ENCODE measurements at places on chromosomes 16 and 17.

DNA sequence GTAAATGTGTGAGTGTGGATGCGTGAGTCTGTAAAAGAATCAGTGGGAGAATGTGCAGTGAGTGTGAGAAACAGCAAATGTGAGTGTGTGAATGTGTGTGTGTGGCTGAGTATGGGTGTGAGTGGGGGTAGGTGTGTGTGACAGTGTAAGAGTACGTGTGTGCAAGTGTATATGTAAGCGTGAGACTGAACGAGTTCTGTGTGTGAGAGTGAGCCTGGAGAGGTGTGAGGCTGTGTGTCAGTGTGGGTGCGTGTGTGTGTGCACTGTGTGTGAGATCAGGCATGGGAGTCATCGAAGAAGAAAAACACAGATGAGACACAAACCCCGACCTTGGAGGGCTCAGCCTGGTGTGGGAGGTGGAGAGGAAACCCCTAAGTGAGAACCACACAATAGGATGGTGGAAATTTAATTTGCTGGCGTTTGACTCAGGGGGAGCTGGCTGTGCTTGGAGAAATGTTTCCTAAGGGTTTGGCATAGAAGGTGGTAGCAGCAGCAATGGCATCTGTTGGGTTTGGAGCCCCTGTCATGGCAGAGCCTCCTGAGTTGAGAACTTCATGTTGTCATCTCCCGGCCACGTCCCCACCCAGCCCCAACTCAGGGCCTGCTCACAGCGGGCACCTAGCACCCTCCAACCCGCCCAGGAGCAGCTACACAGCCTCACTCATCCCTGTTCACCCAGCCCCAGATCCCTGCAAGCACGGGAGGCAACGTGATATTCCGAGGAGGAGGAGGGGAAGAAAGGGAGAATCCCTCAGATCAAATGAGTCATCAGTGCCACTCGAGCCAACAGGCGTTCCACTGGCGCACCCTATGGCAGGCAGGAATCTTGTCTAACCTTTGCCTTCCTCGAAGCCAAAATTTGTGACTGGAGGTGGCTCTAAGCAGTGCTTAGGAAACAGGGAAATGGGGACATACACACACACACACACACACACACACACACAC, 14.3 kb upstream of the NUBP1 start:
- DNase-seq, result peak; percentile 35

DNA sequence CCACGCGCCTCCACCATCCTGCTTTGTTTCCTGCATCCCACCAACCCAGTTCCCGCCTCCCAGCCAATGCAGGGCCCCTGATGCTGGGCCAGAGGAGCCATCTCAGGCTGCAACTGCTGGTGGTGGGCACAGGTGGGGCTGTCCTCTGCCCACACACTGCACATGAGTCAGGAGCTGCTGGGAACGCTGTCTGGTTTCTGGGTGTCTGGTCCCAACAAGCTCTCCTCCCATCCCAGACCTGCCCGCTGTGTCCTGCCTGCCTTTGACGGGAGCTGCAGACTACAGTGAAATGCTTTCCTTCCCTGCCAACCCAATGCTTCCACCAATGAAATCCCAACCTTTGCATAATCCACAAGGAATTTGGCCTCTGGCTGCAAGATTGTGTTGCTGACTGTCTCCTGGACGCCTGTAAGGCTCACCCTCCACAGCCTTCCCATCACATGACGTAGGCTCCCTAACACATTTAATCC, 98.9 kb downstream of the N4BP1 start:
- no peak for DNase-seq

DNA sequence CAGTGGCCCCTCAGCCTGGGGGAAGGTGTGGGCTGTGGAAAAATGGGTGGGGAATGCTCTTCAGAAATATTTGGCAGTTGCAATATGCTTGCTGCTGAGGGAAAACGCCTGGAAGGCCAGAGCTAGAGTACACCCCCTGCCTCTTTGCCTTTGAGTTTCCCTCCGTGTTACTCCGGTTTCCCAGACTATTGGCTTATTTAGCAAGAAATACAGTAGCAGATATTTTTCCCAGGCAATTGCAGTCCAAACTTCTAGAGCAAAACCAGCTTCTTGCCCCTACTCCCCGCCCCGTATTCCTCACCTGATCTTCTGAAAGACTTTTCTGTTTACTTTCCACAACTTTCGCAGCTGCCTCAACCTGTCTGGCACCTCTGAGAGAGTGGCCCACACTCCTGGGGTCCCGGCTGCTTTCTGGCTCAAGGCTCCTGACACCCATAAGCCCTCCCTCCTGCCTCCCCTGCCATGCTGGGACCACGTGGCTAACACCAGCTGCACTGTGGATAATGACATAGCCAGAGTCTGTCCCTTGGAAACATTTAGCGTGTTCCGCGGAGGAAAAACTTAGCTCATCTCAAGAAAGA, 45.8 kb upstream of the HELZ start:
- DNase-seq, result no peak

- DNase-seq, result no peak
These were observed 240.3 kb downstream of the MAF start for GRCh38 chr16:79360267-79360666.

- no peak for DNase-seq
These were observed 24.6 kb downstream of the ARSG start for GRCh38 chr17:68315930-68316329.

DNA sequence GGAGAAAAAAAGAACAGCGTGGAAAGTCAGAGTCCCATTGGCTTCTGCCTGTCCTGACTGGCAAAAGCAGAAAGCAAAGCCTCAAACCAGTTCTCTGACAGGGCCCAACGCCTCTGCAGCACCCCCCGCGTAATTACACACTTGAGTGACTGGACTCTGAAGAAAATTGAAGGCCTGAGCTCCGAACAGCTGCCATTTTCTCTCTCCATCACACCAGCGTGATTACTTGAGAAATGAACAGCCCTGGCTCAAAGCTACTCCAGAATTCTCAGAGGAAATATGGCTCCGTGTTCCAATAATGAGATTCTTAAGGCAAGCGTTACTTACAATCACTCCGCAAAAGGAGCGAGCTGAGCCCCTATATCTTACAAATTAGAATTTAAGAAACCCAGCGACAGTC, 142.7 kb upstream of the C17orf78 start:
- no peak for DNase-seq

- DNase-seq, result no peak
These were observed 145.0 kb downstream of the SEC14L1 start for GRCh38 chr17:77285594-77286390.

GRCh38 chr17:40824015-40824832, 1.8 kb upstream of the KRT10 start:
- DNase-seq, result no peak

DNA sequence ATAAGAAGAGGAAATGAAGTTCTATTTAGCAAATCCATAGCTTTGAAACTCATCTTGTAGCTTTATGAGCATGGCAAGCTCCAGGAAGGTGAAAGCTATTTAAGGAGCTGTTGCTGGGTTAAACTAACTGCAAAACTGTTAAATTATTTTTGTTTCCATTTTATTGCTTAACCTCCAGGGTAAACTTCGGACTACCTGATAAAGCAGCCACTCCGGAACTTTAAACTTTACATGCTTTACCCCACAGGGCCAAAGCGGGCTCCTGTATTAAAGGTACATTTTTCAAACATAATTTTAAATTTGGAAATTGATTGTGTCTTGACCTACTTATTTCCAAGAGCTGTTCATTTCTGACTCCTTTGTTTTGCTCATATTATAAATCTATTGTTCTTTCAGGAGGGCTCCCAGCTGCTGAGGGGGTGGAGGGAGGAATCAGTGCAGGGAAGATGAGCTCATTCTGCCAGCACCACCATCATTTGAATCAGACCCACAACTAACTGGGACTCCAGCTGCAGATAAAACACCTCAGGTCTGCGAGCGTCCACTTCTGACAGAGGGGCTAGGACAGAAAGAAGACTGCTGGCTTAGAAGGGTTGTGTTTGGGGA, 157.9 kb downstream of the IRX3 start:
- DNase-seq, result no peak

GRCh38 chr16:65032387-65032786, 89.5 kb downstream of the CDH11 start:
- no peak for DNase-seq

DNA sequence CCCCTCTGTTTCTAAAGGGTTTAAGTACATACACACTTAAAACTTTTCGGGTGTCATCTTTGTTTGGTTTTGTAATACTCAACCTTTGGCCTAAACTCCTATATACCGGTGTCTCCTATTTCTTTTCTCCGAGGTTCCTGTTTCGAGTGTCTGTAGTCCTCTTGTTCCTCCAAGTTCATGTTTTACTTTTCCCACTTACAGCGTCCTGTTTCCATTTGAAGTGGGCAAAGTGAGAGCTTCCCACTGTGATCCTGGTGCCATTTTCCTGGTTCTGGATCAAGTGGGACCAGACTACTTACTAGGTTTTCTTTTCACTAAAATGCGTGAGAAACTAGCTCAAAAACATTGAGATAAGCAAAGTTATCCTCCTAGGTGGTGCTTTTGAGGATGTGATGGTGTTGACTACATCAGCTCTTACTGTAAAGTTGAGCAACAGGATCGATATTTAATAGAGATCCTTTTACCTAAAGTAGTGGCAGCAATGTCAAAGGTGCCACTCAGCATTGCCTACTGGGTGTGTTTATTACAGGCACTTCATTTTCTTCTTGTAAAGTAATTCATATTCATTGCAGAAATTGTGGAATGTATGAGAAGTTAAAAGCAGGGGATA, 1.3 kb downstream of the PSMD3 start:
- DNase-seq, result no peak

GRCh38 chr17:73589363-73589980, 54.8 kb downstream of the SDK2 start:
- no peak for DNase-seq

DNA sequence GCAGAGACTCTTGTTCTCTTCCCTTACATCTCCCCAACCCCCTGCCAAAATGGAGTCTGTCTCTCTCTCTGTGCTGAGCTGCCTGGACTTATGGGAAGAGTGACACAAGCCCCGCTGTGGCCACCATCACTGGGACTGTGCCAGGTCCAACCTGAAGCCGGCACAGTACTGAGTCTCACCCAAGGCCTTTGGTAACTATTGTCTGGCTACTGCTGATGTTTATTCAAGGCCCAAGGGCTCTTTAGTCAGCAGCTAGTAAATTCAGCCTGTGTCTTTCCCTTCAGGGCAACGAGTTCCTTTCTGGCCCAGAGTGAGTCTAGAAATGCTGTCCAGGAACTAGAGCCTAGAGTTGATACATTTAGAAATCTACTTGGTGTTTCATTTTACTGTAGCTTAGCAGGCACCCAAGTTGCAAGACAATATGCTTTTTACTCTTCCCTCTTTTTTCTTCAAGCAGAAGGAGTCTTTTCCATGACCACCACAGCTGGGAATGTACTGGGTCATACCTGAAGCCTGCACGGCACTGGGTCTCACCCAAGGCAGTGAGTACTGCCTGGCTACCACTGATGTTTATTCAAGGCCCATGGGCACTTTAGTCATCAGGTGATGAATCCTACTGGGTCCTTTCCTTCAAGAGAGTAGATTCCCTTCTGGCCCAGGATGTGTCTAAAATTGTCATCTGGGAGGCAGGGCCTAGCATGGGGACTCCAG, 17.7 kb downstream of the EFCAB5 start:
- DNase-seq, result no peak

- peak; percentile 91 for DNase-seq
These were observed 48.2 kb upstream of the CDC42EP4 start for GRCh38 chr17:73359987-73360410.

GRCh38 chr17:51731941-51732722, 426.4 kb downstream of the CA10 start:
- no peak for DNase-seq

DNA sequence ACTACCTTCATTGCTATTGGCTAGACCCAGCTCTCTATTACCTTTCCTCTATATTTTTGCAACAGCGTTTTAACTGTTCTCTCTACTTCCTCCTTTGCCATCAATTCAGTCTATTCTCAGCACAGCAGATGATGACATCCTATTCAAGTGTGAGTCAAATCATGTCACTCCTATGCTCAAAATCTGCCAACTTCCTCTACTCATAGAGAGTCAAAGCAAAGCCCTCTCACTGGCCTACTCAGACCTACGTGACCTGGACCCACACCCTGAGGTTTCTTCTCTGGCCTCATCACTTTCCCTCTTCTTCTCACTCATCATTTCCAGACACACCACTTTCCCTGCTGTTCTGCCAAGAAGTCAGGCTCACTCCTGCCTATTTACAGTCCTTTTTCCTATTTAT, 289.0 kb upstream of the AXIN2 start:
- no peak for DNase-seq

DNA sequence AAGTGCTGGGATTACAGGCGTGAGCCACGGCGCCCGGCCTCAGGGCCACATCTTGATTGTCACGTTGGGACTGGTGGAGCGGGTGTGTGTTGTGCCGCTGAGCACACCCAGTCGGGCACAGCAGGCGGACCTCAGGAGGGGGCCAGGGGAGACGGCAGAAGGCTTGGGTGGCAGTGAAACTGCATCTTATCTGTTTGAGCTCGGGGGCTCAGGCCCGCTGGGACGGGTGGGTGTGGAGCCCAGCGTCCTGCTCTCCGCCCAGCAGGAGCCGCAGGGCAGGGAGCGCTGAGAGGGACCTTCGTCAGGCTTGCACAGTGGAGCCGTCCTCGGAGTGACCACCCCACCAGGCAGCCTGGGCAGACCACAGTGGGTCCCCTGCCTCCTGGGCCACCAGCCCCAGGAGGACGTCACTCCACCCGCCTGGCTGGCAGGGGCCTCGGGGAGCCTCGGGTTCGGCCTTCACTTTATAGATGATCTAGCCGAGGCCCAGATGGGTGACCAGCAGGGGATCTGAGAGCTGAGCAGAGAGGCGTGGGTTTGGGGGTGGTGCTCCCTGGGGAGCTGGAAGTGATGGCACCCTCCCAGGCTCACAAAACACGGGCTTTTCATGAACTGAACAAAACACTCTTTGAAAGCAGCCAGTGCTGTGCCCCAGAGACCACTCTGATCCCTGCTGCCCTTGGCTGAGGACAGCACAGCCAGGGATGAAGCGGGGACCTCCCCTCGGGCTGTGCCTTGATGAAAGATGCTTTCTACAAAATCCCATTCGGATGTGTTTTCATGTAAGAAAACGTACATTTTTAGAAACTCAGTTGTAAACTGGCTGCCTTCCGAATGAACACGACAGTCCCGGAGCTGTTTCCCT, 181.1 kb downstream of the SEC14L1 start:
- DNase-seq, result no peak

DNA sequence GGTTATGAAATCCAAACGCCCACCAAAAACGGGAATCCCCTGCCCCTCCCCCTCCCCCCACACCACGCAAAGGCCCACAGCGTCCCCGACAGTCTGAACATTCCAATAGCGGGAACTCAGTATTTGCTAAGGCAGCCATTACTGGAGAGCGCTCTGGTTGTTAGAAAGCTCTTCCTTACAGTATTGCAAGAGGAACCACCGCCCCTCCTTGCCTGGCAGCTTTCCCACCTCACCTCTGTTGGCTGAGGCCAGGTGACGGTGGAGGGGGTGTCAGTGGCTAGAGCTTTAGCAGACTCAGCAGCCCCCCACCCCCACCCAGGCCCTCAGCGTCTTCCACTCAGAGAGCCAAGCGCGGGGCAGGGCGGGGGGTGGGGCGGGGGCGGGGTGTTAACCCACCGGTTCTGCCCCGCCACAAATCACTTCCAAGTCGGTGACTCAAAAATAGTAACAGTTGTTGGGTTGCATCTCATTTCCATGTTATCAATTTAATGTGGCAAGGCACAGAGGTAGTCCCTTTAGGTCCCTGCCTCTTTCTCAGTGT, 2.2 kb upstream of the PLEKHH3 start:
- DNase-seq, result peak; percentile 67

GRCh38 chr16:55907661-55908060, 32.5 kb upstream of the CES5A start:
- DNase-seq, result no peak
